ENCODE measurements at places on chromosomes 16 and 17. TPM values are rescaled to one million over a fixed set of nuclear protein-coding genes. Genes with fewer than 3 reads are reported as not detected.

Gene HSPB9
- 0.10 TPM for total RNA-seq

Gene C17orf67
- 2.3 TPM for total RNA-seq

Gene RDM1
- not detected for total RNA-seq

Gene PMP22
- 0.41 TPM for total RNA-seq

Gene ABCC3
- total RNA-seq: 0.26 TPM

Gene FN3K
- total RNA-seq: 1.0 TPM

Gene GNG13
- total RNA-seq: not detected

Gene KRT31
- total RNA-seq: not detected

Gene ALOXE3
- not detected for total RNA-seq

Gene TEKT1
- total RNA-seq: not detected
